ENCODE measurements at places on chromosomes 5 and 9.

GRCh38 chr9:108035487-108035886 is 545.9 kb upstream of the KLF4 start:
- no peak for DNase-seq
- H3K4me1 ChIP-seq: no peaks in the 10 kb centered on the region
- H3K36me3 ChIP-seq: no peaks in the 10 kb centered on the region
- no peaks in the 10 kb centered on the region for H3K27me3 ChIP-seq
- H3K4me3 ChIP-seq: no peak overlapping the region

DNA sequence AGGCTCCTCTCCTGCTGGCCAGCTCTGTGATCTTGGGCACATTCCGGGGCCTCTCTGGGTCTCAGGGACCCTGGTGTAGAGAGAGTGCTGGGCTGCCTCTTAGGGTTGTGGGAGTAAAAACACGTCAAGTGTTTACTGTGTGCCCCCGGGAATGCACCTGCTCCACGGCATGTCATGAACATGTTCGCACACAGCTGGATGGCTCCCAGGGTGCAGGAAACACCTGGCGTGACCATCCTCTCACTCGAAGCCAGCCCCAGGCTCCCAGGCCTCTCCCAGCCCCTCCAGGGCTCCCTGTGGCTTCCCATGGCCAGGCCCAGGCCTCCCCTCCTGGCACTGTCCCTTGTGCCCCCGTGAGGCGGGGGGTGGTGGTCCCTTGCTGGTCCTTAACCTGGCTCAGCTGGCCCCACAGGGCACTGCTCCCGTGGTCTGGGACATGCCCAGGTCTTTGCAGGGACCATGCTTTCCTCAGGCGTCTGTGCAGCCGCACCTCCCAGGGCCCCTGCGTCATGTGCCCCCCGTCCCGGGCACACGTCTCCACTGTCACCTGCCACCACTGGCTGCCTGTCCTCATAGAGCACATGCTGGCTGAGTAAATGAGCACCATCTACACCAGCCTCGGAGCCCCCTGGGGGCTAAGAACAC is 44.9 kb downstream of the SLC6A3 start:
- DNase-seq: no peak
- H3K27me3 ChIP-seq: peaks cover 38% of the 10 kb centered on the region
- H3K4me1 ChIP-seq: no peaks in the 10 kb centered on the region
- no peak overlapping the region for H3K4me3 ChIP-seq
- no peak overlapping the region for H3K27ac ChIP-seq

DNA sequence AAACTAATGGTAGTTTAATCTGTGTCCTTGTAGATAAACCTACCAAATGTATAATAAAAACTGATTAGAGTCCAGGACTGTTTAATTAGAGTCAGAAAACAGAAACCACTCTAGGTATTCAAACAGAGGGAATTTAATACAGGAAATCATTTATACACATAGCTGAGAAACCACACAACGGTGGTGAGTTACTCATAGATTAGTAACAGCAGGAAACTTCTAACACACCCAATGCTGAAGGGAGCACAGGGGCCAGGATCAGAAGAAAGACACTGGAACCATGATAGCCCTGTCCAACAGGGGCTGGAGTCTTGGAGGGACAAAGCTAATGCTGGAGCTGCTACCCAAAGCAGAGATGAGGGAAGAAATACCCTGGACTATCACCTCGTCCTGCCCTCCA is 321.0 kb downstream of the ACTL7B start:
- H3K27ac ChIP-seq: no peak overlapping the region
- no peak overlapping the region for H3K4me3 ChIP-seq
- peaks cover 20% of the 10 kb centered on the region for H3K4me1 ChIP-seq
- no peaks in the 10 kb centered on the region for H3K36me3 ChIP-seq
- DNase-seq: peak; percentile 26
- H3K27me3 ChIP-seq: no peaks in the 10 kb centered on the region

- peak overlapping the region; percentile 60 for H3K4me3 ChIP-seq
- H3K27me3 ChIP-seq: no peaks in the 10 kb centered on the region
- H3K4me1 ChIP-seq: peaks cover 25% of the 10 kb centered on the region
- H3K27ac ChIP-seq: peak overlapping the region; percentile 92
- H3K36me3 ChIP-seq: peaks cover 36% of the 10 kb centered on the region
These were observed 312 bp downstream of the SET start for GRCh38 chr9:128689293-128689774.

- H3K4me1 ChIP-seq: peaks cover 14% of the 10 kb centered on the region
- no peak for DNase-seq
- H3K27me3 ChIP-seq: no peaks in the 10 kb centered on the region
- H3K4me3 ChIP-seq: no peak overlapping the region
These were observed 143.6 kb downstream of the BOD1 start for GRCh38 chr5:173472784-173473278.

Measured in HCT116 (cell line).